ENCODE measurements at places on chromosomes 5 and 9.

DNA sequence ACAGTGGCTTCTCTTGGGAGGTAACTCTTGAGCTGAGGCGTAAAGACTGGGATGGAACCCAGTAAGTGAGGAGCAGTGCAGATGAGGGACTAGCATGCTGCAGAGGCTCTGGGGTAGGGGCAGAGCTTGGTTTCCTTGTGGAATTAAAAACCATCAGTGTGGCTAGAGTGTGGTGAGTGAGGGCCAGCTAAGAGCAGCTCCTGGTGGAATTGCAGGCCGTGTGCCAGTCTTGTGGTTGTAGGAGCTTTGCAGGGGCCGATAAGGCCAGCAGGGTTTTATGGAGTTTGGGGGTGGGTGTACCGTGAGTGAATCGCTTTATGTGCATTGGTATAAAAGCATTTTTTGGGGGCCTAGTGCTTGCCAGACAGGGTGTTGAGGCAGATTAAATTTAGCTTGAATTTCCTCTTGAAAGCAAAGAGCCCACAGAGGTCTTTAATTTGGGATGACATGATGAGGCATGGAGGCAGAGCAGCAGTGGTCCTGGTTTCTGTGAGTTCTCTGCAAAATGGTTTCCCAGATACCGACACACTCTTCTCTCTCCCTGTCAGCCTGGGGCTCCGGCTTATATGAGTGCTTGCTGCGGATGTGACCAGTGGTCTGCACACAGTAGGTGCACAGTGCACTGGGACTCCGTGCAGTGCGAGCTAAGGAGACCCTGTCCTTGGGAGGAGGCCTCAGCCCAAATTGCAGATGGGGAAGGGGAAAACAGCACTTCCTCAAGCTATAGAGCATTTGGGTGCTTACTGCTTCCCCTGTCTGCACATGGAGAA, 176.4 kb upstream of the PITX1 start:
- DNase-seq = peak; percentile 76

GRCh38 chr5:5418764-5419163, 3.7 kb upstream of the ICE1 start:
- no peak for DNase-seq

DNA sequence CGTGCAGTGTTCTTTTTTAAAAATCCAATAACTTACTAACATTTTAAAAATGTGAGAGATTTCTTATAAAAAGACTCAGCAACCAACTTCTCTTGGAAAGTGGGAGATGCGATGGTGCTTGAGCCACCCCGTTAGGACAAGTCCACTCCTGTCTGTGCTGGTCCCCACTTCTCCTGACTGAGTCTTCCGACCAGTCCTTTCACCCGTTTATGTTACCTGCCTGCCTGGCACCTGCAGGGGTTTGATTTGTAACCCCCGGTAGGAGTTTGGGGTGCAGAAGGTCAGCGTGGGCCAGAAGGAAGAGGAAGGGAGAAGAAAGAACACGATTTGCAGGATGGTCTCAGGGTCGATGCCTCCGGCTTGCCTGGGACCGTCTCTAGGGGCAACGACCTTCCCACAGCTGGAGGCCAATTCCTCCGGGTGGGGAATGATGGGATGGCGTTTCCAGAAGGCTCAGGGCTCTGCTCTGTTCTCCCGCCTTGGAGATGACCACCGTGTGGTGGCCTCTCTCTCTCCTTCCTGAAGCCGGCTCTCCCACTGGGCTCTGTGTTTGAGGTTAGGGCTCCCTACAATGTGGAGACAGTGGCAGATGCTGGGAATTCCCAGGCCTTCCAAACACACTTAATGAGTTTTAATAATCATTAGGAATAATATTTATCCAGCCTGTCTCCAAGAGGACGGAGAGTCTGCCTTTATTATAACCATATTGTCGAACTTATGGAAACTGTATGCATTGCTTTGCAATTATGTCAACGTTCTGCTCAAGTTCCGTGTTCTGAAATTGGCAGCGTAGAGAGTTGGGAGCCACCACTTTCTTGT, 14.8 kb downstream of the COL27A1 start:
- DNase-seq = peak; percentile 70

DNA sequence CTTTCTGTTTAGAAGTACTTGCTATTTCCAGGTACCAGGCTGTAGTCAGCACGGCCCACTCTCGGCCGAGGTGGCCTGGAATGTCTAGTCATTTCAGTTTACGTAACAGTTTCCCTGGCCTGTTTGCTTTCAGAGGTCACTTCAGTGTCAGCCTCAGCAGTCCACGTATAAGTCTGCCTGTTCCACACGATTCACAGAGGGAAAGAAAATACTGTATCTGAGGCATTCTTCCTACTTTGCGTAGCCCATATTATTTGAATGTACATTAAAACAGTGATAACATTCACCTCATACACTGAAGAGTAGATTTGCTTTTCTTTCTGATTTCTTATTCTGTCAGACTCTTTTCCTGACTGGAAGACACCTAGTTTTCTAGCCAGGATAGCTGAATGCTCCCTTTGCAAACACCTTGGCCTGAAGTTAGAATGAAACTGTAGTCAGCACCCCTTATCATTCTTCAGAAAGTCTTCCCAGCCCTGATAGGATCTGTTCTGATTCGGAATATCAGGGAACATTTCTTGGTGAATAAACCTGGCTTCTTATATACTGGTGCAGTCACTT, 140.9 kb downstream of the AOPEP start:
- DNase-seq = peak; percentile 91

GRCh38 chr5:16981700-16982099, 45.6 kb upstream of the MYO10 start:
- DNase-seq = no peak

DNA sequence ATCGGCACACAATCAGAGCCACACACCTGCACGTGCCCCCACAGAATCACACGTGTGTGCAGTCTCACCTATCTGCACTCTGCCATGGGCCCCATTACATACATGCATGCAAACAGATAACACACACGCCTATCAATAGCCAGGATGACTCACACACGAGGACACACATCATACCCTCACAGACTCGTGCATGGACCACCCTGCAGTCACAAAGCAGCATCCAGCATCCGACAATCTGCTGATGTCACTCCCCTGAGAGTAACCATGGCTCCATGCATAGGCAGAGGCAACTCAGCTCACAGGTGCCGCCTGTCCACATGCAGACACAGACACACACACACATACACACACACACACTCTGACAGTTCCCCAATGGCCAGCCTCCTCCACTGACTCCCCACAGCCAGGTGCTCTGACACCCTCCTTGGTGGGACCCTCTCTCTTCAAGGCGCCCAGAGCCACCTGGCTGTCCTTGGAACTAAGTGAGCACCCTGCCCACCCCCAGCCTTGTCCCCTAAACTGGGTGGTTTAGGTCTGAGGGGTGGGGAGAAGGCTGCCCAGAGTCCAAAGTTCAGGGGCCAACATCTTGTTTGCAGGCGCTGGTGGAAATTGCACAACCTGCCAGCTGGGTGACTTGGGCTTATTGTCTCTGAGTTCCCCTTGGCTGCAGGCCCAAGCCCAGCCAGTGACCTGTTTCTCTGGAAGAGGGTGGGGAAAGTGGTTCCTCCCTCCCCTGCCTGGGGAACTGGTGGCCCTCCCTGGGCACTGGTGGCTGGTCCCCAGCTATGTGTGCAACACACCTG, 34.6 kb upstream of the NEK6 start:
- DNase-seq = no peak
